ENCODE measurements at places on chromosomes 13 and 19.

DNA sequence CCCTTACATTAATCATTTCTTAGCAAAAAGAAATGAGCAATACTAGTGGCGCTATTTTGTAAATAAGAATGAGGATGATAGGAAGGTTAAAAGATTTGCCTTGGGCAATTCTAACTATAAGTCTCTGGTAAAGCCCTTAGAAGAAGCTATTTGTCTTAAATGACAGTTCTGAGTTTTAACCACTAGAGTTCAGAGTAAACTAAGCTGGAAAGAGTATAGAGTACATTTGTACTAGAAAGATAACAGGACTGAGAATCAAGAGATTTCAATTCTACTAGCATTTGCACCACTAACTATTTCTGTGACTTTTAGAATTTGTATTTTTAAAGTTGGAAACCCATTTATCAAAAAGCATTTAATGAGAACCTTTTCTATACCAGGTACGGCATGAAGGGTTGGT, 750.3 kb downstream of the OLFM4 start:
- DNase-seq: no peak

- no peak for DNase-seq
Measured at GRCh38 chr13:80530191-80530590, 189.3 kb upstream of the SPRY2 start.

DNA sequence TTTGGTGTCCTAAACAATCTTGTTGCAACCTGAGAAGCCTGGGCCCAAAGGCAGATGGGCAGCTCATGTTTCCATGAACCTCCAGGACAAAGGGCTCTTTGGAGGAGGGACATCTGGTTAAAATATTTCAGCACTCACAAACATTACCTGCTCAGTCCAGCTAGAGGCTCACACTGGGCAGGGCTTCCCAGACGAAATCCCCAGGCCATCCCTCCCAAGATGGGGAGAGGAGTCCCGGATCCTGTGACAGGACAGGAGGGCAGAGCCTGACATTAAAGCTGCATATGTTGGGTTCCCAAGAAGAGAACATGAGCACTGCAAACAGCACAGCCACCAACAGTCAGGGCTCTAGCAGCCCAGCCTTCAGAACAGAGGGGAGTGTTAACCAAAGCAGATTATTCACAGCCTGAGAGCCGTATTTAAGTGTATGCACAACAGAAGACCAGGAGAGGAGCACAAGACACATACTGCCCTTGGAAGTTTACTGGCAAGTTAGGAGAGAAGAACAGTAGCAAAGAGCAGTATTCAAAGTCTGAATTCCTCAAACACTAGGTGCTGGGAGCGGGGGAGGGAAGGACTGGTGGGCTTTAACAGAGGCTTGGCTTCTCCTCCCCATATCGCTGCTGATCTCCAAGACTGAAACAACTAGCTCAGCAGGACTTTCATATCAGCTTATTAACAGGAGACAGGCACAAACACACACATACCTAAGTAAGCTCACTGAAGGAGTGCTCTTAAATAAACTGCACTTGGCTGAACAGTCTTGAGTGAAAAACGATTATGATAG, 12.3 kb downstream of the ATP7B start:
- no peak for DNase-seq

DNA sequence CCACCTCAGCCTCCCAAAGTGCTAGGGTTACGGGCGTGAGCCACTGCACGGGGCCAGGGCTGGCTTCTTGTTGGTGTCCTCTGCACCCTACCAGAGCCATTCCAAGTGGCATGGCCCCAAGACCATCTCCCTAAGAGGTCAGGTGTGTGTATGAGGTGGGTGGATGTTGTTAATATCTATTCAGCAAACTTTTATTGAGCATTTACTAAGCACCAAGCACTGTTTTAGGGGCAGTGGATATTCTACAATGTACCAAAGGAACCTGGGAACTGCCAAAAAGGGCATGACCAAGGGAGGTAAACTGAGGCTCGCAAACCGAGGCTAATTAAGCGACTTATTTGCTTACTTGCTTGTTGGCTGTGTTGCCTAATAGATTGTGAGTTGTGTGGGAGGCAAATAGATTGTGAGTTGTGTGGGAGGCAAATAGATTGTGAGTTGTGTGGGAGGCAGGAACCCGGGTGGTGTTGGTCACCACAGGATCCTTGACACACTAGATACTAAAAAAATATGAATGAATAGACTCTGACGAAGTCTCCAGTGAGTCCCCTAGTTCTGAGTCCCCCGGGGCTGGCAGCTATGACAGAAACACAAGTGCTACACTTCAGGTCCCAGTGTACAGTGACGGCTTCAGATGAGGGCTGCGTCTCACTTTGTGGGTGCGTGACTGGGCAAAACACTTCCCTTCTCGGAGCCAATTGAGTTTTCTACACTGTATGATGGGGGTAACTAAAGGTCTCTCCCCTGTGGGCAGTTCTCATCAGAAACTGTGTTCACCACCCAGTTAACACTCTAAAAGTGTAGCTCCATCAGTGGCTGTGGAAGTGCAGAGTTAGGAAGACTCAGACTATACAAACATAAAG, 5.0 kb upstream of the BICRA start:
- DNase-seq: peak; percentile 8

DNA sequence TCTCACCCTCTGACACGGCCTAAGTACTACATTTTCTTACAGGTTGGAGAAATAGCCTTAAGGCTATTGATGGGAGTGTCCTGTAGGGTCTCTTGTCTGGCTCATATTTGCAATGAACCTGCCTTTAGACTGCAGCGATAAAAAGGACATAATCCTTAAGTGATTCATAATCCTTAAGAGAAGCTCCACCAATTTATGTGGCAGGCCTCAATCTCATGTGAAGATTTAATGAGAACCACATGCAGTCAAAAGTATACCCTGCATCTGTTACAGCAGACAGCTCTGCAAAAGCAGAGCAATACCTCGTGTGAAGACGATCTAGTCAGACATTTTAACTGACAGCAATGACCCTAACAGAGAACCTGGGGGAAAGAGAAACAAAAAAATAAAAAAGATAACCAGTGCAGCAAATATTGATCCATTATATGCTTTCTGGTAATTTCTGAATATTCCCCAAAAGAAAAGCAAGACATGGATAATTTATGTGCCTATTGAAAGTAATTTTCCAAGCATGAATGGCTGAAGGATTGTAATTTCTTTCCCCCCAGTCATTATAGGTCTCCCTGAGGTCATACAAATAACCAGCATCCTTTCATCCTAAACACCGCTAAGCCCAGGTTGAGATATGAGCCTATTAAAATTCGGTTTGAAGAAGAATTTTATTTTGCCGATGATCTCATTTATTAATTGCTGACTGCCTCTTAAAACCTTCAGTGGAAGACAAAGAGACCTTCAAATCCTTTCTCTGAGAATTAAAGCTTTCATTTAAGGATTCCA, 321.8 kb upstream of the NBEA start:
- no peak for DNase-seq

DNA sequence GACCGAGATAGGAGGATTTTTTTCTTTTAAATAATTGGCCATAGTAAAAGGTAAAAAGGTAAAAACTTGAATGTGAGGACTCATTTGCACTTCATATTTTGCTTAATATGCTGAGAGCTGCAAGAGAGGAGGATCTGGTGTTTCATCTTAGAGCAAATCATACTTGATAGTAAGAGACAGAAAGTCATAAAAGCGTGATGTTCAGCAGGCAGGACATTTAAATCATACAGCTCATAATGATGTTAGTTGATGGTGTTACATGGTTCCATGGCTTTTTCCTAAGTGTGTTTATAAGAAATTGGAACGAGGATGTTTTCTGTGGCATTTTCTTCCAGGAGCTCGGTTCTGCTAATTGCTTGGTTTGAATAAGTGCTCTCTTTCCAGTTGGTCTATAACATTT, 16.3 kb downstream of the ATP11A start:
- DNase-seq: no peak

GRCh38 chr13:59681636-59682311, 482.0 kb downstream of the DIAPH3 start:
- DNase-seq: no peak
